Glutamatergic neuron (in vitro differentiated cells): ENCODE measurements at places on chromosomes 3 and 15. TPM values are rescaled to one million over a fixed set of nuclear protein-coding genes. Genes with fewer than 3 reads are reported as not detected.

The CPNE4 gene
- 2.7 TPM for total RNA-seq

The ALS2CL gene
- 0.51 TPM for total RNA-seq

DNA sequence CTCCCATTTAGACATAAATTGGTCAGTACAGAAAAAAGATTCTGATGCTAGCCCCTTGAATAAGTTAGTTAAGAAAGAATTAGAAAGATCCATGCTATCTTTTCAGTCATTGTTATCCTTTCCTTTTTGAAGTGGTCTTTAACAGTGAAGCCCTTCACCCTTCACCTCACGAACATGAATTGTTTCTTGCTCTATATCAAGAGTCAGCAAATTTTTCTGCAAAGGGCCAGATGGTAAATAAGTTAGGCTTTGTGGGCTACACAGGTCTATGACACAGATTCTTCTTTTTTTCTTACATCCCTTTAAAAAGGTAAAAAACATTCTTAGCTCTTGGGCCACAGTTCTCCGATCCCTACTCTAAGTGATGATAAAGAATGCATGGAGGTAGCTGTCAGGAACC lies 74.9 kb downstream of the DMXL2 start:
- no peak for DNase-seq

DNA sequence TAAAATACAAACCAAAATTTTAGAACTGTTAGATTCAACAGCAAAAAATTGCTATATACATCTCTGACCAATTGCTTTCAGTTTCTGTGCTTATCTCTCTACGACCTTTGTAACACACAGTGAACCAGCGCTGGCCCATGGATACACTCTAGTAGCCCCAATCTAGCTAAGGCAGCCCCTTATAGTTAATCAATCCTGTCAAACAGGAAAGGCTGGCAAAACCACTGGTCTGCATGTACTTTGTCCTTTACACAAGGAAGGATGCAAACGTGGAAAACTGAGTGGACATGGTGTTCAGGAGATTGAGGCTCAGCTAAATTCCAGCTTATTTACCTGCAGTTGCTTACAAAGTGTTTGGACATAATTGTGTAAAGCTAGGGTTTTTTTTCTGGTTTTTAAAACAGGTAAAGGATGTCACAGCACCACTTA lies 25.9 kb downstream of the ADGRG7 start:
- DNase-seq: no peak

DNA sequence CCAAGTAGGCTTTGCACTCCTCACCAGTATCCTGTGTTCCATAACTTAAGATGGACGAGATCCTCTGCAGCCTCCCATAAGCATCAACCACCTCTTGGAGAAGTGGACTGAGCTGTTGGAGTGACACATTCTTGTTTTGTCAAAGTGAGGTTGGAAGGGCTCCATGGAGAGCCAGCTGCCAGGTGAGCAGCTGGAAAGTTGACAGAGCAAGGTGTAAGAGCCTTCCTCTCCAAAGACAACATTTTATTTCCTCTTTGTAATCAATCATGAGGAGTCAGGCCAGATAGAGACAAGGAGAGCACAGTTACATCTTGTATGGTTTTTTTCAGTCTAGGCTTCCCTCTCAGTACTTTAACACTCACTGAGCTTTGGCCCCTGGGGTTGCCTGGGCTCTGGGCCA lies 5.1 kb downstream of the ABI3BP start:
- DNase-seq: no peak

DNA sequence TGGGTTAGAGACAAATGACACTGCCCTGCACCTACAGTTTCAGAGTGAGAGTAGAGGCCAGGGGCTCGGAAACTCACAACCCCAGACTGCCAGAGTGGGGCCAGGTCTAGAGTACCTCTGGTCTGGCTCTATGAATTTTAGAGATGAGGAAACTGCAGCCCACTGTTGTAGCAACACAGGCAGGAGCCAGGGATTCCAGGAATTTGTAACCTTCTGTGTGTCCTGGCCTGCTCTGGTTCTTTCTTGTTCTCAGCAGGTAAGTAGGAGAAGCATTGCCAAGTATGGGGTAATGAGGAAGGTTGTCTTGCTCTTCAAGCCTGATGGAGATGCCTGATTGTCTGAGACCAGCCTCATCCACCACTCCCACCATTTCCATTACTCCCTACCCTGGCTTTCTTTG lies 221.8 kb downstream of the UACA start:
- DNase-seq: no peak

The GP9 gene
- not detected for total RNA-seq

The ITIH3 gene
- total RNA-seq: not detected

DNA sequence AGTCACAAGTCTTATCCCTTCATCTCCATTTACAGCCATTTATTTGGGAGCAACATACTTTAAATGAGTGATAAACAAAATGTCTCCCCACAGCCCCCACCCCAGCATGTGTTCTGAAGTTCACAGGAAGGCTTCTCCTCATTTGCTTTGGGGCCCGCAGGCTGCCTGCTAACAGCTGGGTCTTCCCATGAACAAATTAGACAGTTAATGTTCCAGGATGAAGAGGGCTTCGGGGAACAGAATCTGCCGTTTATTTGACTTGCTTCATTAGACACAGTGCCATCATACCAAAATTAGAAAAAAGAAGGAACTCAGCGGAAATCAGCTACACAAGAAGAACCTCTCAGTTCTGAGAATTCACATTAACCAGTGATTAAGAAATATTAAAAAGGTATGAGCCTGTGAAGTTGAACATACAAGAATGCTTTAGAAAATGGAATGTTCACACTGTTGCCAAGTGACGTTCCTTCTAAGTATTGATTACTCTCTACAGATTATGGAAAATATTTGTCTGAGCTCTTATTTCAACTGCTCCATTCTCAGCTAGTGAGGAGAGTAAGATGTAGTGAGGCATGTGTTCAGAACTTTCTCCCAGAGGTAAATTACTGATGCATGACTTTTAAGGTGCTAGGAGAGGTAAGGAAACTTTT lies 107.5 kb upstream of the THBS1 start:
- no peak for DNase-seq

The MUC4 gene
- 2.5 TPM for total RNA-seq

DNA sequence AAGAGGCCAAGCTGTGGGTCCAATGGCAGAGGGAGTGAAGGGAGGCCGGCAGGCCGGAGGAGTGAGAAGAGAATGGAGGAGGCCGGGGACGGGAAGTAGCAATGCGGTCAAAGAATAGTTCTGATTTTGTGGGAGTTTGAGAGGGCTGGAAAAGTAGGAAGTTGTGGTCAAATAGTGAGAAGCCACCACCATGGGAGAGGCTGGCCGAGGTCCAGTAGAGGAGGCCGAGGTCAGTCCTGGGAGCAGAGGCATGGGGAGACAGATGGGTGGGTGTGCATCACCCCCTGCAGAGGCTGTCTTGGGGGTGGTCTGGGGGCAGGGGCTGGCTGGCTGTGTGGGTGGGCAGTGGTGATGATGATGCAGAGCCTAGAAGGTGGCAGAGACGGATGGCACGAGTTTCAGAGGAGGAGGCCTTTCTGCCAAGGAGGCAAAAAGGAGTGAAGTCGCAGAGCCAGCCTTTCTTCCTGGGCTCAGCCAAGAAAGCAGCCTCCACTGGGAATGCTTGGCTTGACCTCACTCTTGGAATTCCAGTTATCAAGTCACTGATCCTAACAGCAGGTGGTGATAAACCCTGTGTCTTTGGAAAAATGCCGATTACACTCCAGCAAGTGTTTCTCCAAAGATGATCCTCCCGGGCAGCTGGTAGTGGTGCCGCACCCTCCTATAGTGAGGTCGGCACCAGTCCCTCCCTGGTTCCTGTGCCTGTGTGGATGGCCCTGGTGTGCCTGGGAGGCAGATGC lies 57.3 kb downstream of the ARNT2 start:
- DNase-seq: no peak

The PTX3 gene
- total RNA-seq: 2.4 TPM

The SPTBN5 gene
- total RNA-seq: 0.32 TPM

GRCh38 chr3:109532257-109533216 lies 195.2 kb upstream of the DPPA4 start:
- peak; percentile 56 for DNase-seq

- DNase-seq: no peak
These were observed 53.2 kb upstream of the HEG1 start for GRCh38 chr3:125108833-125109535.

- DNase-seq: peak; percentile 72
These were observed 657 bp downstream of the TLNRD1 start for GRCh38 chr15:81001152-81002008.

DNA sequence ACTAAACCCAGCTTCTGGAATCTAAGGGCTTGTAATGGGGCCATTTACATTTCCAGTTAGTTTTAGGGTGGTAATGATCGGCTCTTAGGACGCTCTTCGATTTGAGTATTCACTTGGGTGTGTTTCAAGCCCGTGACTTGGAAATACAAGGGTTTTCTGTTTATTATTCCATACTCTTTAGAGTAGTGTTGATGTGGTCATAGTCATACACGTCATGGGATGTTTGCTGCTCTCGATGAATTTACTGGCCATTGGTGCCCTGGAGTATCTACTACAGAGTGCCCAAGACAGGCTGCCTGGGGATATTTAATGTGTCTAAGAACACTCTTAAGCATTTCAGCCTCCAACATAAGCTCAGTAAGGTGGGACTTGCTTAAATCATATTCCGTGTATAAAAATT lies 64.1 kb downstream of the PTPRG start:
- DNase-seq: no peak

The CCR8 gene
- not detected for total RNA-seq

The FBXW12 gene
- total RNA-seq: 0.66 TPM

DNA sequence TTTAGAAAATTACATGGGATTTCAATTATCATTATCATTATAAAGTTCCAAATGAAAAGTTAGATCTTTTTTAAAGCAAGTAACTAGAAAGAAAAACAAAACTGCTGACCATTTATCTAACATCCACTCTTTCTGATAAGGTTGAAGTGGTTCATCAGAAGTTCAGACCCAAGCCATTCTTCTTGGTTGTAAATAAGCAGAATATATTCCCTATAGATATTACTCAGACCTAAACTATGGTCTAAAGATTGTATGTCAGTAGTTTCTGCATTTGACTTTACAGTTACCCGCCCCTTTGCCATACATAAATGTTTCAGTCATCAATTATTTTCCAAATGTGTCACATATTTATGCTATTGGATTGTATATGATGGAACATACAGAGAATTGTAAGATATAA lies 136.7 kb downstream of the PLOD2 start:
- no peak for DNase-seq

- no peak for DNase-seq
These were observed 276.7 kb downstream of the CHL1 start for GRCh38 chr3:473033-473800.

- no peak for DNase-seq
These were observed 40.2 kb upstream of the UBE2E2 start for GRCh38 chr3:23162934-23163333.

The CELSR3 gene
- 162 TPM for total RNA-seq

- no peak for DNase-seq
These were observed 10.3 kb upstream of the SLCO2A1 start for GRCh38 chr3:134040066-134040465.

DNA sequence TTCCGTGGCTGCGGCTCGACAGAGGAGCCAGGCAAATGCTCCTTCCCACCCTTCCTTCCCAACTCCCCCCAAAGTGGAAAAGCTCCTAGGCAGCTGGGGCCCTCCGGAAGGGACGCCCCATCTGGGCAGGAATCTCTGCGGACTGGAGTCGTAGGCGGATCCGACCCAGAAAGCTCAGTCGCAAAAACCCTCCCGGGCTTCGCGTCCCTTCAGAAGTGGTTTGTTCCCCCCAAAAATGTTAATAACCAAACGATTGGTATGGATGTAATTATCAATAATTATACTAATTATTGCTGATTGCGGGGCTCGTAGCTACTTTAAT lies 3.8 kb downstream of the RNU6-1 start:
- no peak for DNase-seq

The RBP2 gene
- not detected for total RNA-seq

The TGM4 gene
- total RNA-seq: not detected

- no peak for DNase-seq
These were observed 43.5 kb downstream of the IDH2 start for GRCh38 chr15:90058775-90059174.

- DNase-seq: no peak
These were observed 721 bp downstream of the ATR start for GRCh38 chr3:142577696-142578328.

The TMEM108 gene
- 9.0 TPM for total RNA-seq

The CACNA2D2 gene
- total RNA-seq: 5.0 TPM

DNA sequence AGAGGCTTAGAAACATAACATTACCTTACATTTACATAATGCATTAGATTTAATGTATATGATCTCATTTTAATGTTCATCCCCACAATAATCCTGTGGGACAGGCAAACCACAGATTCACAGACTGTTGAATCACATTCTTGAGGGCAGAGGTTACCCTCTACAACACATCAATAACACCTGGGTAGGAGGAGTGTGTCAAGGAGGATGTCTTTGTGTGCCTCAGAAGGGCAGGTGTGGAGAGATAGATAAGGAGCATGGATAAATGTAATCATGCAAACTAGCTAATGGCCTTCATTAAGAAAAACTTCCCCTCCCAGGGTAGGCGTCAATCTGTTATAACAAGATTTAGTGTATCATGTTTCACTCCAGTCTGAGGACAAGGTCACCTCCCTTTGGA lies 12.9 kb upstream of the MB21D2 start:
- no peak for DNase-seq

DNA sequence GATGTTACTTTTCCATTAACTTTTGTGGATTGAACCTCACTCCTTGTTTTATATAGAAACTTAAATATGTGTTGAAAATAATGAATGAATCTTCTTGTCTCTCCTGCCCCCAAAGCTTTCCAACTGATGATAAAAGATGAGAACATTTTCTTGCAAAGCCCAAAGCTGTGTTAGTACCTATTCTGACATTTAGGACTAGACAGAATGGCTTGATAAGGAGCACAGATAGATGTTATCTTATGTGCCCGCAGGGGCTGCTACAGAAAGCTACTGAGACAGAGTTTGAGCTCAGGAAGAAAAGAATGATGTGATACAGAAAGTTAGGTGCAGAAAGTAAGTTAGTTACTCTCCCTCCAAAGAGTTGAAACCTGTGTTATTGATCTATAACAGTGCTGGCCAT lies 109.4 kb upstream of the ATP11B start:
- DNase-seq: no peak

GRCh38 chr3:183564046-183564445 lies 8.5 kb upstream of the KLHL6 start:
- no peak for DNase-seq

- DNase-seq: peak; percentile 50
These were observed 922 bp downstream of the RAB11A start for GRCh38 chr15:65869954-65870871.

DNA sequence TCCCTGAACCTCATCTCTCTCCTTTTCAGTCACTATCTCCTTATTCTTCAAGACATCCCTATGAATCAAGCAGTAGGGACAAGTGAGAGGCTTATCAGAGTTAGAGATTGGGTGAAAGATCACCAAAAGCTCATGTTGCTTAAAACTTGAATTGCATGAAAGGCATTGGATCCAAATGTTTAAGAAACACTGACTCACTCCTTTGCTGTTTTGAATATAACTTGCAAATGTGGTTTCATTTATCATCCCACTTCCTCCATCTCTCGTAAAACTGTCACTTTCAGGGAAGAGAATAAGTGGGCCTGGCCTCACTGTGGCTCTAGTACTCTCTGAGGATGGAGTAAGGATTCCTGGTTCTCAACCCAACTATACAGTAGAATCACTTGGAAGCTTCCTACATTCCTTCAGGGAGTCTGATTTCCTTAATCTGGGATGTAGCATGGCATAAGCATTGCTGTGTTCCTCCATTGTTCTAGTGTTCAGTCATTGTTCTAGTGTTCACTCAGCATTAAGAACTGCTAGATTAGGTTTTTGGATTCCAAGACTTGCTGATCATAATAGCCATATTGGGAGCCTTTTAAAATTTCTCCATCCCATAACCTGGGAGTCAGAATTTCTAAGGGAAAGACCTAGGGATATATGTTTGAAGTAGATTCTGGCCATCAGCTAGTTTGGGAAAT lies 171.8 kb downstream of the TMEM108 start:
- DNase-seq: no peak

The SPESP1 gene
- not detected for total RNA-seq
